ENCODE measurements at places on chromosomes 2 and 18.

- DNase-seq: no peak
Measured at GRCh38 chr2:177633910-177634294, 241.3 kb downstream of the AGPS start.

DNA sequence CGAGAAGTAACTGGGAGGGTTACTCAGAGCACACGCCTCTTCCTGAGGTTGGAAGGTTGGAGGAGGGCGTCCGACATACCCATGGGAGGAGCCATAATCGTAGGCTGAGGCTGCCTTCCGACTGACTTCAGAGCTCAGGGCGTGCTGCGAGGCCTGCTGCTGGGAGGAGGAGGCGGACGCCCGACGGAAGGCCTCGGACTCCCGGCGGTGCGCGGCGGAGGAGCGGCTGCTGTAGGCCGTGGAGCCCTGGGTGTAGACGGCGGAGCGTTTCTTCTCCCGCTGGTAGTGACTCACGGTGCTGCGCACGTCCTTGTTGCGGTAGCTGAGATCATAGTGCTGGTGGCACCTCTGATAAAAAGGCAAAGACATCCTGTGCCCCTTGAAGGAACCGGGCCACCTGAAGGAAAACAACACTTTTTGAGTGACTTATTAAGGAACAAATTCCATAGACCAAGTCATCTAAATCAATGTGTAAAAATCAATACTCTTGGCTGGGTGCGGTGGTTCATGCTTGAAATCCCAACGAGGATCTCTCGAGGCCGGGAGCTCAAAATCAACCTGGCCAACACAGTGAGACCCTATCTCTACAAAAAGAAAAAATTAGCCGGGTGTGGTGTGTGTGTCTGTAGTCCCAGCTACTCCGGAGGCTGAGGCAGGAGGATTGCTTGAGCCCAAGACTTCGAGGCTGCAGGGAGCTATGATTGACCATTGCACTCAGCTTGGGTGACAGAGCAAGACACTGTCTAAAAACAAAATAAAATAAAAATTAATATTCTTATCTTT, 4.7 kb downstream of the MYOM1 start:
- no peak for DNase-seq

DNA sequence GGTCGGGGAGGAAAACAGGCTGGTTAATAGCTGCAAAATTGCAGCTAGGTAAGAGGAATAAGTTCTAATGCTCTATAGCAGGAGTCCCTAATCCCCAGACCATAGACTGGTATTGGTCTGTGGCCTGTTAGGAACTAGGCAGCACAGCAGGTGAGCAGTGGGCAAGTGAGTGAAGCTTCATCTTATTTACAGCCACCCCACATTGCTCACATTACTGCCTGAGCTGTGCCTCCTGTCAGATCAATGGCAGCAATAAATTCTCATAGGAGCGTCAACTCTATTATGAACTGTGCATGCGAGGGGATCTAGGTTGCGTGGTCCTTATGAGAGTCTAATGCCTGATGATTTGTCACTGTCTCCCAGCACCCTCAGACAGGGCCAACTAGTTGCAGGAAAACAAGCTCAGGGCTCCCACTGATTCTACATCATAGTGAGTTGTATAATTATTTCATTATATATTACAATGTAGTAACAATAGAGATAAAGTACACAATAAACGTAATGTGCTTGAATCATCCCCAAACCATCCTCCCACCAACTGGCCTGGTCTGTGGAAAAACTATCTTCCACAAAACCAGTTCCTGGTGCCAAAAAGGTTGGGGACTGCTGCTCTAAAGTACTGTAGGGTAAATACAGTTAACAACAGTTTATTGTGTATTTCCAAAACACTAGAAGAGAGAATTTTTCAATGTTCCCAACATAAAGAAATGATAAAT, 91.7 kb upstream of the TFCP2L1 start:
- DNase-seq: no peak

- DNase-seq: no peak
Measured at GRCh38 chr18:55307505-55307904, 280.5 kb downstream of the TCF4 start.

GRCh38 chr2:165573534-165574461, 104.3 kb downstream of the CSRNP3 start:
- DNase-seq: peak; percentile 73

GRCh38 chr2:232421189-232421785, 14.6 kb downstream of the ALPG start:
- no peak for DNase-seq

- DNase-seq: no peak
Measured at GRCh38 chr18:31396796-31397612, 20.4 kb downstream of the DSG4 start.

GRCh38 chr2:44943031-44943692, 1.7 kb downstream of the SIX3 start:
- DNase-seq: no peak

DNA sequence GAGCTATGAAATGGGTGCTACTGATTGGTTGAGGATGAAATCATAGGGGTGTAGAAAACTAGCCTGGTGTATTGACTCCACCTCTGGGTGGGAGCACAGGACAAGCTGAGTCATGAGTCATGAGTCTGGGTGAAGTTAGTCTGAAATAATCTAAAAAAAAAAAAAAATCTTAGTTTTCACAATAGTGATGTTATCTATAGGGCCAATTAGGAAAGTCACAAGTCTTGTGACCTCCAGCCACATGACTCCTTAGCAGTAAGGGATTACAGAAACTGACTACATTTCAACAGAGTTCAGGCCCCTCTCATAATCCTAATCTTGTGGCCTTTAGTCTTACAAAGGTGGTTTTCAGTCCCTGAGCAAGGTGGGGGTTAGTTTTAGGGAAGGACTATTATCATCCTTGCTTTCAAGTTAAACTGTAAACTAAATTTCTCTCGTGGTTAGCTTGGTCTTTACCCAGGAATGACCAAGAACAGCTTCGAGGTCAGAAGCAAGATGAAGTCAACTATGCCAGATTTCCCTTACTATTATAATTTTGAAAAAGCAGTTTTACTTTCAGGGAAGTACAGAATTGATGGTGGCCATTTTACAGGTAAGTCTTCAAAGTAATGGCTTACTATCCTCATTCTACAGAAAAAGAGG, 338.0 kb upstream of the GYPC start:
- no peak for DNase-seq

- no peak for DNase-seq
Measured at GRCh38 chr2:2597712-2598111, 266.6 kb upstream of the MYT1L start.

GRCh38 chr18:28108814-28109213, 68.1 kb downstream of the CDH2 start:
- no peak for DNase-seq

GRCh38 chr2:188527141-188527540, 235.5 kb downstream of the GULP1 start:
- no peak for DNase-seq

GRCh38 chr2:47833516-47833968, 50.6 kb downstream of the MSH6 start:
- DNase-seq: no peak

DNA sequence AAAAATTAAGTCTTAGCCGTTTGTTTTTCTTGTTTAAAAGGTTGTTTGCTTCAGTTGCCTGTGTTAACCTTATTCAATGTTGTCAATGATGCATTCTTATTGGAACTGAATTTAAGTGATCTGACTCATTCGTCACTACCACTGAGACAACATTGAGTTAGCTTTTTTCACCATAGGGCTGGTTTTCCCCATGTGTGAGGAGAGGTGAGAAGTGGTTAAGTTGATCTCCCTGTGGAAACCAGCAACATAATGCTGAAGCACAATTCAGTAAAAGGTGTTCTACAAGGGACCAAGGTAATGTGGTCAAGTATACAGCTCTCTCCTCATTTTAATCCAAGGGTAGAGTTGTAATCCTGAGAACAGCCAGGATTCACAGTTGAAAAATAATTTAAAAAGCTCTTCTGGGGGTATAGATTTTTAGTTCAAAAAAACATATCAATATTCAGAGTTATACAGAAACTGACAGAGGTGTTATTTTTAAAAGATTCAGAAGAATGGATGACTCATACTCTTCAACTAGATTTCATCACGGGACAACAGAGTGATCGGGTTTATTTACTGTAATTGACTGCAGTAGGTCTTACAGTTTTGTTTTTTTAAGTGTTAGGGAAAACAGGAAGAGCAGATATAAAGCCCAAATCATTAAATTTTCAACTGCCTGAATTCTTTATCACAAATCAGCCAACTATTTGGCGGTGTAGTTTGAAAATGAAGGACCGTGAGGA, 12.6 kb downstream of the NOP58 start:
- DNase-seq: no peak

DNA sequence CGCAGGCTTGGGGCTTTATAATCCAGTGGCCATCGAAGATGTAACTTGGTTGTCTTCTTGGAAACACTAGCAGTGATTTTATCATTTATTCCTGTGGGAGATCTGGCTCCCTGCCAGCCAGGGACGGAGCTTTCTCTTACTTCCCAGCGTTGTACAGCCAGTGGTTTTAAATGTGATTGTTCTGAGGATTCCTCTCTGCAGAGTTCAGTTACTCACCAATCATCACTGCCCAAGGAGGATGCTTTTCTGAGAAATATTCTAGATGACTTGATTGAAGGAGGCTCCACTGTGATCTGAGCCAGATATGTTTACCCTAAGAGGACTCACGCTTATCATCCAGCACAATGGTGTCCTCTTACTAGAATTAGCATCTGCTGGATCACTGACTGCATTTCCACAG, 744.3 kb downstream of the RNF144A start:
- no peak for DNase-seq

GRCh38 chr18:33469699-33470098, 29.2 kb upstream of the CCDC178 start:
- DNase-seq: no peak

DNA sequence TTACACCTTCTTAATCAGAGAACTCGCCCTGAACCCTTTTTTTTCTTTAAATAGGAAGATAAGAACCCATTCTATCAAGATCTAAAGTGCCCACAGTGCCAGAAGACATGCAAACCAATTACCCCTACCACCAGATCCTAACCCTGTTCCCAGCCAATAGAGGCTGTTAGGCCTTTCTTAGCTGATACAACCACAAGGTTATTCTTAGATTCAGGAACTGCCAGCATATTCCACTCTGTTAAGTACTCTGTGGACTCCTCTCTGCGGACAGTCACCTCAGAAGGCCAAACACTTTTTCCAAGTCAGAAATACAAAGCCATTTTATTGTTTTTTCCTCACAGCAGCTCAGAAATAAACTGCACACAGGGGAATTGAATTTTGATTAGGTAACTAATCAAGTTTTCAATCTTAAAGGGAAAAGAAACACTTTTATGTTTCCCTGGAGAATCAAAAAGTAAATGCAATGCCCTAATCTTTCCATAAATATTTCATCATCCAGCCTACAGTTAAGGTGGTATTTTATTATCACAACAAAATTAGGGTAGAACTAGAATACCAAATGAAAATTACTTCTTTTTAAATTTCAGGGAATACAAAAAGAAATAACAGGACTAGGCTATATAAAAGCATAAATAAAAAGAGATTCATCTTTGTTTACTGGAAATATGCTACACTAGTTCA, 111.4 kb downstream of the NBAS start:
- no peak for DNase-seq

GRCh38 chr18:65049586-65049985, 701.2 kb upstream of the CDH7 start:
- DNase-seq: no peak

DNA sequence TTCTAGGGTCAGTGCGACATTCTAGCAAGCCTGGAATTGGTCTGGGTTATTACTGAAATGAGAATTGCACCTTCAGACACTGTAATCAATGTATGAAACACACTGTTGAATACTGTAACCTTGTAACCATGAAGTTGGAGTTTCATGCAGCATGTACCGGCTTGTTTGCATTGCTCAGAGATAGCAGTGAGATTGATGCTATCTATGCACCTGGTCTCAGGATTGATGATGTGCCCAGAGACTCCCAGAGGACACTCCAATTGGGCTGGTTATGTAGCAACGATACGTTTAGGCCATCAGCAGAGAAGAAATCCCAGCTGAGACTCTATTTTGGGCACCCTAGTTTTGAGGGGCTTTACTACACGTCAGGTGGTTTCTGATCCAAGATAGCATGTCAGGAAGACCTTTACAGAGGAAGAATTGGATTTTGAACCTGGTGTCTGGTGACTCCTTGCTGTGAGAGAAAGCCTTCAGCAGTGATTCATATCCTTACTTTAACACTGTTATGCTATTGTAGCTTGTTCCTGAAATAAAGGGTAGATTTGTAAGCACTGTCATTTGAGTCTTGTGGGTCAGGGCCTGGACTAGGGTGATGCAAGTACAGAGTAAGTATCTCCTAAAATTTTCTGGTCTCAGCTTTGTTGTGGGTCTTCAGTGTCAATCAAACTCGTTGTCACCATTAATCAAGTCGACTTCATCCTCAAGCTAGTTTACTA, 305.1 kb upstream of the GULP1 start:
- DNase-seq: no peak

Measured in right forelimb (tissue), 1 donor.